ENCODE measurements at places on chromosomes 16 and 17. TPM values are rescaled to one million over a fixed set of nuclear protein-coding genes. Genes with fewer than 3 reads are reported as not detected.

GRCh38 chr17:47760409-47761140 is 27.5 kb downstream of the TBX21 start:
- DNase-seq, result no peak

DNA sequence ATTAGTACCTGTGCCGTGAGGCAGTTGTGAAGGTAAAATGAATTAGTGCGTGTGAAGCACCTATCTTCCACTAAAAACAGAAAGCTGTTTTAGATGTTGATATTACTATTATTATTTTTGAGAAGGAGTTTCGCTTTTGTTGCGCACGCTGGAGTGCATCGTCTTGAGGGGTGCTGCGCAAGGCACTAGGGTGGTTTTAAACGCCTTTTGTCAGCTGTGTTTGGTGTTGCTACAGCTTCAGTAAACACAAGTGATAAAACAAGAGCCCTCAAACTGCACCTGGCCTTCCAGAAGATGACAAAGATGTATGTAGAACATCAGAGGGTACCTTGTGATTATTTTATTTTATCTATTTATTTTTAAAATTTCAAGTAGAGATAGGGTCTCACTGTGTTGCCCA is 38.2 kb downstream of the PLCG2 start:
- DNase-seq, result no peak

DNA sequence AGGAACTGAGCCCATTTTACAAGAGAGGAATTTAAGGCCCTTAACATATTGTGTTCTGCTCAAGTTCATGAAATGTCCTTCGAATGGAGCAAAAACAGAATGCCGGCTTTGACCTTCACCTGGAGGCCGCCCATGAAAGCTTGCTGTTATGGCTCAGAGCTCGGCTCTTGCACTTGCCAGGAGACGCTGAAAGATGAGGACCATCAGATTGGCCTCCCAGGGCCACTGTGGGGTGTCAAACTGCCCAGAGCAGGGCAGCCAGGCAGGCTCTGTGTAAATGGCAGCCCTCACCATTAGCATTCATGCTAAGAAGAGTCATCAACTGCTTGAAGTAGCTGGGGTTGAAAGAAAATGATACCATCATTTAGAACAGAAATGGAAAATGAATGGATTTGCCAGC is 39.3 kb downstream of the IL21R start:
- DNase-seq, result no peak

- DNase-seq, result no peak
Measured at GRCh38 chr16:59632276-59632855, 898.2 kb upstream of the GOT2 start.

DNA sequence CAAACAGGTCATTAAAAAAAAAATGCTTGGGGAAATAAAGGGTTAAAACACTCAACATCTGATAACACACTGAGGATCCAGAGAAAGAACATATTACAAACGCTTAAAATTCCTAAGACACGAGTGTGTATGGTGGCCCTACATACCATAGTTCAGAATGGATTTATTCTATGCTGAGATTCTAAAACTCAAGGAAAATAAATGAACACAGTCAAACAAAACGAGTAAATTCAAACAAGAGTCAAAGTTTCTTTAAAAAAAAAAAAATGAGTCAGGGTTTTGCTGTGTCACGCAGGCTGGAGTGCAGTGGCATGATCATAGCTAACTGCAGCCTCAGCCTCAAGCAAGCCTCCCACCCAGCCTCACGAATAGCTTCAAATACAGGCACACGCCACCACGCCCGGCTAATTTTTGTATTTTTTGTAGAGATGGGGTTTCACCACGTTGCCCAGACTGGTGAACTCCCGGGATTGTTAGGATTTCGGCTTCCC is 17.4 kb downstream of the CRK start:
- no peak for DNase-seq

- DNase-seq, result no peak
Measured at GRCh38 chr16:15052747-15053476, 3.0 kb downstream of the NTAN1 start.

GRCh38 chr17:78460951-78461798 is 82.7 kb downstream of the PGS1 start:
- DNase-seq, result no peak

GRCh38 chr16:66618588-66619375 is 14.3 kb downstream of the CMTM3 start:
- no peak for DNase-seq

- no peak for DNase-seq
Measured at GRCh38 chr16:67763066-67763465, 43.3 kb downstream of the RANBP10 start.

Gene HOXB5
- total RNA-seq, result not detected

Gene SLC16A6
- 6.9 TPM for total RNA-seq

Gene MYH1
- not detected for total RNA-seq

Gene ERN1
- 163 TPM for total RNA-seq

Measured in CD4-positive, alpha-beta memory T cell (primary cell).